WTC11 (cell line): ENCODE measurements at places on chromosomes 5 and 9.
A peak's percentile ranks its signal among the peaks of the same experiment; 100 is the strongest.

- no peak for DNase-seq
Measured at GRCh38 chr9:33202552-33203201, 35.5 kb upstream of the B4GALT1 start.

DNA sequence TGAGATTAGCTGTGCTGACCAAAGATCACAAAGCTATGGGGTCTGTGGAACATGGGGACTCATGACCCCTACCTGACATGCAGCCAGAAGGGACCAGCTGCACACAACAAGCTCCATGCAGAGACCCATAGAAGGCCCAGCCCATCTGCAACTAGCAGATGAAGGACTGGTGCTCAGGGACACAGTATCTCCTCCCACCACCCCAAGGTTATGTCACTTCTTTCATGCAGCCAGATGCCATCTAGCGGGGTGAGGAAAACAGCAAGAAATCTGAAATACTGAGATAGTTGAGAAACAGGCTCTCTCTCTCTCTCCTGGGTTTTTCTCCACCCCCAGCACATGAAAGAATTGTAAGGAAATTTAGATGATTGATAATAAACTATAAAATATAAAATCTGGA, 161.3 kb upstream of the DAPK1 start:
- DNase-seq = no peak

GRCh38 chr9:98790134-98790841, 6.1 kb downstream of the ANKS6 start:
- no peak for DNase-seq

GRCh38 chr9:5838884-5839571, 6.1 kb upstream of the ERMP1 start:
- no peak for DNase-seq

- DNase-seq = no peak
Measured at GRCh38 chr9:116596646-116597045, 90.5 kb upstream of the TRIM32 start.

GRCh38 chr5:38600329-38601045, 44.0 kb upstream of the LIFR start:
- DNase-seq = no peak

DNA sequence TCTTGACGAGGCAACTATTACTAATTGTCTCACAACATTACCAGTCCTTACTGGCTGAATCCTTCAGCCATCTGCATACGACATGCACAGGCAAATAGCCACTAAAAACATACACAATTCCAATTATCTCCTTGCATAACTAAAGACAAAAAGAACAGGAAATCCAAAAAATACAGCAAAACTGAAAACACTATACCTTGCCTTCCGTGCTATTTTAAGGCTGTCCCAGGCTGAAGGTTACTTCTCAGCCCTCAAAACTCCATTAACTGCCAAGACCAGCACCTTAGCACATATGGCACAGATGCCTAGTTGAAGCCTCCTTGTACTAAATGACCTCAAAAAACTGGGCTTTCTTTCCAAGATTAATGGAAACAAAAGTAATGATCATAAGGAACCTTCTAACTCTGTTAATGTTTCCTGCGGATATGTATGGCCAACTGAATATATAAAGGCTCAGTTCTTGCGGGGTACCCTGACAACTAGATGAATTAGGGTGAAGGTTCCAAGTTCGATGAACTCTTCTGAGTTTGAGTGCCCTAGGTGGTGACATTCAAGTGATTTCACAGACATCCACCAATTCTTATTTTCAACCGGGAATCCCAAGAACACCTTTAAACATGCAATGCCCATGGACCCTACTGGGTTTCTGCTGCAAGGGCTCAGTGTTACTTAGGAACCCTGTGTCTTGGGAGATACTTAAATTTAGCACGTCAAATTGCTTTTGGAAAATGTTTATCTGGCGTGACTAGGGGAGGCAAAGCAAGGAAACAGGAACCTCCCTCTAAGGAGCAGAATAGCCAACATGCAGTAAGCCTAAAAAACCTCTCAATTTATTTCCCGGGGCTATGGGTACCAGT, 455.3 kb downstream of the RAB3C start:
- DNase-seq = no peak

- DNase-seq = no peak
Measured at GRCh38 chr9:75823151-75823550, 67.3 kb upstream of the PCSK5 start.

GRCh38 chr5:26690511-26690910, 347.9 kb downstream of the CDH9 start:
- no peak for DNase-seq

DNA sequence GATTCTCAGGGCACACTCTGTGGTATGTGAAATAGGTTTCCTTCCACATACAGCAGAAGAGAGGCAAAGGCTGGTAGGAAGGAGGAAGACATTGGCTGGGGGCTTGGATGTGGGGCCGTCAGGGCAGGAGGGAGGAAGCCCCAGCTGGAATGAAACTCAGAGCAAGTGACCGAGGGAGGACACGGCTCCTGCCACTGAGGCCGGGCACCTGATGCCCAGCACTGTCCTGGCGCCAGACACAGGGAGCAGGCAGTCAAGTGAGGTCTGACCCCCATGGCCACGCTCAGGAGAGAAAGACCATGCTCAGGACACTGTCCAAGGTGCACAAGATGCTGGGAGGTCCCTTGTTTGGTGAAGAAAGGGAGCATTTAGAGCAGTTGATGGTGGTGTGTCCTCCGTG, 245.5 kb downstream of the CACNA1B start:
- DNase-seq = no peak

GRCh38 chr5:98938464-98938863, 9.7 kb upstream of the CHD1 start:
- DNase-seq = no peak

- no peak for DNase-seq
Measured at GRCh38 chr5:90613918-90614504, 55.4 kb downstream of the ADGRV1 start.

DNA sequence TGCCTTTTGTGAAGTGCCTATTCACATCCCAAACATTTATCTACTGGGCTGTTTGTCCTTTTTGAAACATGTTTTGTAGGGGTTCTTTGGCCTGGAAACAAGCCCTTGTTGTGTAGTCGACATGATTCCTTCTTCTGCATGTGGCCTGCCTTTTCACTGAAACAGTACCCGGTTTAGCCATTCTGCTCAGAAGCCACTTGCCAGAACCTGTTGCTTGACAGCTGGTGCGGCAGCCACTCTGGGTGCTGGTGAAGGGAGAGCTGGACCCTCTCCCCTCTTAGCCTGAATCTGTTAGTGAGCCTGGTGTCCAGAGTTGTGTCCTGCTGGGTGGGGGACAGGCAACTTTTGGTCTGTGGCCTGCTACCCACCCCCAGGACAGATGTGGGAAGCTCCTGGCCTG, 128.8 kb upstream of the CACNA1B start:
- DNase-seq = no peak

GRCh38 chr9:131125038-131125287, 423 bp upstream of the NUP214 start:
- DNase-seq = no peak

GRCh38 chr5:8329773-8330172, 460.8 kb downstream of the MTRR start:
- DNase-seq = no peak

GRCh38 chr9:101536938-101537337, 3.3 kb downstream of the RNF20 start:
- DNase-seq = peak; percentile 40

DNA sequence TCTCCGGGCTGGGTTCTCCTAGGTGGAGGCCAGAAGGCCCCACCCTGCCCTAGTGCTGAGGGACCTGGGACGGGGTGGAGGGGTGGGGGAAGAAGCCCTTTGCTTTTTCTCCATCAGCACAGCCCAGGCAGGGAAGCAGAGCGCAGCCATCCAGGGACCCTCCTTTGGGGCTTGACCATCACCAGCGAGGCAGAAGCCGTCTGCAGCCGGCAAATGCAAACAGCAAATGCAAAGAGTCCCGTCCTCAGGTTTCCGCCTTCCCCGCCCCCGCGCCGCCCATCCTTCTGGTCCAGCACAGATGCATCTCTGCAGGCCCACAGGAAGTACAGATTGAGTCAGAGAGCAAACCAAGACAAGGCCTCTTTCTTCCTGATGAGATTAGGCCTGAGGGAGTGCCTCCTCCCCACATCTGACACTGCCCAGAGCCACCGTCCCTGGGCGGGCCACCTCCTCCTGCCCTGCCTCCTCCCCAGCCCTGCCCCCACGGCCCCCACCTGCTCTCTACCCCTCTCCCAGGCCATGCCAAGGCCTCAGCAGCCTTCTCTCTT, 23.4 kb downstream of the CORO2A start:
- DNase-seq = peak; percentile 76

DNA sequence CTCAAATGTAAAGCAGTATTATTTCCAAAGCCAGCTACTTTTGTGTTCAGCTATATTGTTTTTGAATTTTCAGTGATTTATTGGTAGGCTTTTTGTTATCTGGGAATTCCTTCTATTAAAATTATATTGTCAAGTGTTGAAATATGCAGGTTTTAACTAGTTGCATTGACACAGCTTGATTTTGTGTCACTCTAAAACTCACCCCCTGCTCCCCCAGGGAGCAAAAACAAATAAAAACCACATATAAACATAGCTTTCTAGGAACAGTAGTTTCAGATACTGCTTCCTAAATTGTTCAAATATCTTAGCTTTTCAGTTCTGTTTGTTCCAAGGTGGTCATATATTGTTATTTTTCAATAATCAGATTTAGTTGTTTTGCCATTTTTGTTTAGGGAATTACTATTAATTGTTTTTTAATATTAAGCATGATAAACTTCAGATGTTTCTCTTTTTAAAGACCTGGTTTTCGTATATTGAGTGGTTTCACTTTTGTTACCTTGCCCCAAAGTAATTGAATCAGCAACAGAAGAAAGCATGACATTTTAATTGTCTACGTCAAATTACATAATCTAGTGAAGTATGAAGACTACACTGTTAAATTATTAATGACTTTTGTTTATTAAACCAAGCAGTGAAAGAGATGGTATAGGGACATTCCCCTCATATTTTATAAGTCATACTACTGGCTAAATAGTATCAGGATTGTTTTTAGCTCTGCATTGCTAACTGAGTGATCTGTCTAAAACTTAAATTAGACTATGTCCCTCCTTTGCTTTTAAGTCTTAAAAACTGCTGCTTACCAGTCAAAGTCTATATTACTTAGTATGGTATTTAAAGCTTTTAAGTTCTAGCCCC, 43.4 kb downstream of the ERBIN start:
- DNase-seq = no peak

GRCh38 chr9:34651876-34652601, at the start of gene IL11RA:
Gene IL11RA (plus strand): TSS chr9:34652185. CDS start chr9:34655218, 3,033 bp downstream.
- DNase-seq = peak; percentile 94

GRCh38 chr9:79542735-79543620, 28.8 kb upstream of the TLE4 start:
- no peak for DNase-seq

- no peak for DNase-seq
Measured at GRCh38 chr9:88957526-88957925, 33.7 kb upstream of the S1PR3 start.

DNA sequence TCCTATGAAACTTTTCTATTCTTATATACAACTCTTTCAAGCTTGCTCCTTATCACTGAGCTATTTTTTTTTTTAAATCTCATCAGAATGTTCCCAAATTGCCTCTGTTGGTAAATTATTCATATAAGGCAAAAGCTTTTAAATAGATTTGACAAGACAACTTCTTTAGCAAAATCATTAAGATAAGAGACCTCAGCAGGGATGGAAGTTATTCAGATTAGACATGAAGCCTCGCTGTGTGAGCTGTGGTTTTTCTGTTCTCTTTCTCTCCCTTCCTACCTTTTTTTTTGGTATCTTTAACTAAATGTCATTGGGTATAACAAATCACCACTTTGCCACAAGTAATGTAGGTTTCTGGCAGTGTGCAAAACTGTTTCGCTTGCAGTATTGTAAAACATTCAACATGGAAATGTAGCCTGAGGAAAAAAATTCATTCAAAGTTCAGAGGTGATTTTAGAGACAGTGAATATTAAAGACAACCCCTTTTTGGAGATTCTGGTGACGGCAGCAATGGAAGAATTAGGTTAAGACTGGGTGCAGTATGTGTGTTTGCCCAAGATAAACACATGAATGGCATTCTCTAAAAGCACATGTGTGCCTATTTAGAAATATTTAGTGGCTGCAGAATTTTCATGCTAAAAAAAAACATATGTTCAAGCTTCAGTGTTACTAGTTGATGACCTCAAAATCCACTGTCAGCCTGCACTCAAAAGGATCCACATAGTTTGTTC, 467.1 kb downstream of the ZNF608 start:
- no peak for DNase-seq
